NCI-H2171 (cell line): ENCODE measurements at places on chromosomes 4 and X.

DNA sequence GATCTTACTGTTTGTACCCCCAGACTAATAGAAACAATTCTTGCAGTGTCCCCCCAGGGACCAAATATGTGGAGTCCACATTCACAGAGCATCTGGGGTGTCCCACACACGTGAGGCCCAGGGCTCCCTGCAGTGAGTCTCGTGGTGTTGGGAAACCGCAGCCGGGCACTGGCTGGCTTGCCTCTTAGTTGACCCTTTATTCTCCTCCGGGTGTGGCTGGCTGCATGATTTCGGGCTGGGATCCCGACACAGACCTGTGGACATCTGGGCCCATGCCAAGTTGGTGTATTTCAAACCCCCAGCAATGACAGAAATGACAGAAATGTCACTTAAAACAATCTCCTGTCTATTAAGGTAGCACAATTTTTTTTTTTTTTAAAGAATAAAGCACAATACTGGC, 15.6 kb upstream of the CLDN24 start:
- no peak for DNase-seq

DNA sequence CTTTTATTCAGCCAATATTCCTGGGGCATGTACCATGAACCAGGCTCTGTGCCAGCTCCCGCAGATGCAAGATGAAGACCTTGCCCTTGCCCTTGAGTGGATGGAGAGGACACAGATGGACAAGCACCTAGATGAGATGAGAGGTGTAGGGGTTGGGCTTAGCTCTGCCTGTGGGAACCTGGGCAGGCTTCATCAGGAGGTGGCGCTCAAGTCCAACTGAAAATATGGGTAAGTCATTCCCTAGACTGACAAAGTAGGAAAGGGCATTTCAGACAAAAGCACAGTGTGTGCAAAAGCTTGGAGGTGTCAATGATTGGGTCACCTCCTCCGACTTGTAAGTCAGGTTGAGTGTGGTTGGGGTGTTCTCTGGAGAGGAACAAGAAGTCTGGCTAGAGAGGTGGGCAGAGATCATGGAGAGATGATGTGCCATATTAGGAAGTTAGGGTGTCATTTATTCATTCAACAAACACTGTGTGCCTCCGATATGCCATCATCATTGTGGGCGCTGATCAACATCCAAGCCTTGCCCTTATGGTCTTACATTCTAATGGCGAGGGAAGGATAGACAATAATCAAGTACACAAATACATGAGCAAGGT, 64.6 kb downstream of the ANAPC4 start:
- peak; percentile 6 for DNase-seq

- DNase-seq = no peak
Measured at GRCh38 chr4:148893095-148893494, 450.9 kb upstream of the NR3C2 start.

DNA sequence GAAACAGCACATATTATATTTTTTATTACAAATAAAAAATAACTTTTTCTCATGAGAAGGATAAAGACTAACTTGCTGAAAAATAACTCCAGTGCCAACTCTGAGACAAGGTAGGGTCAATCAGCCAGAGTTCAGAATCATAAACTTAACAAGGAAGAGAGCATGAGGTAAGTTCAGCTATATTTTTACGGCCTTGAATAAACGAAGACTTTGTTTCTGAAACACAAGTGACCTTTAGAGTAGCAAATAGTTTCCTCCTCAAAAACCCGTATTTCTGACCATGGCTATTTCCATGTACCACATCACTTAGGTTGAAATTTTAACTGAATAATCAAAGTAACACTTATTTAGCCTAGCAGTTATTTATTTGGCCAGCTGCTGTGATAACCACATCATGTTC, 45.5 kb downstream of the PRDM5 start:
- no peak for DNase-seq

DNA sequence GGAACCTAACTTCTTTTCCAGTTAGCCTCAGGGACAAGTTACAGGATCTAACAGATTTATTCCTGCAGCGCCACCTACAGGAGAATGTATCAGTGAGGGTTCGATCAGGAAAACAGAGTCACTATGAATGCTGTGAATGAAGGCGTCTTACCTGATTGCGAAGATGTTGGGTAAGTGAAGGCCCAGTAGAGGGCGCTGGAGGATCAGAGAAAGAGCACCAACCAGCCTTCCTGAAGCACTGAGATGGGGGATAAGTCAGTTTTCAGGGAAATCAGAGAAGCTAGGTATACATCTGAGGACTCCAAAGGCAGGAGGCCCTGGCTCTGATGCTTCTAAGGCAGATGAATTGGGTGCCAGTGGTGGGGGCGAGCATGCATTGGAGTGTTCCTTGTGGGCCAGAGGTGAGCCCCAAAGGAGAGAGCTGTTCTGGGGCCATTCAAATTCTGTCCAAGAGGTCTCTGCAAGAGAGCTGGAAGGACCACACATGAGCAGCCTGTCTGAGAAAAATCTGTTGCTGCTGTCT, 169.9 kb upstream of the AADAT start:
- peak; percentile 54 for DNase-seq

- DNase-seq = no peak
Measured at GRCh38 chrX:154607370-154607769, 11.7 kb downstream of the CTAG1B start.

GRCh38 chr4:76485450-76485849, 50.4 kb downstream of the SHROOM3 start:
- DNase-seq = no peak

- no peak for DNase-seq
Measured at GRCh38 chr4:184287697-184288255, 70.1 kb upstream of the ENPP6 start.

DNA sequence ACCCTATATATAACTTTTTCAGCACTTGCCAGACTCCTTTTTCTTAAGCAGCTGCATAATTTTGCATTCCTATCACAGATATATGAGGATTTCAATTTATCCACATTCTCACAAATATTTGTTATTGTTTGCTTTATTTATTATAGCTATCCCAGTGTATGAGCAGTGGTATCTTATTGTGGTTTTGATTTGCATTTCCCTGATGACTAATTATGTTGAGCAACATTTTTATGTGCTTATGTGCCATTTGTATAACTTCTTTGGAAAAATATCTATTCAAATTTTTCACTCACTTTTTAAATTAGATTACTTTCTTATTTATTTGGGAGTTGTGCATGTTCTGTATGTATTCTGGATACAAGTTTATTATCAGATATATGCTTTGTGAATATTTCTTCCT, 361.9 kb downstream of the KCTD8 start:
- DNase-seq = no peak

- DNase-seq = no peak
Measured at GRCh38 chrX:136747003-136747986, 33.4 kb downstream of the ARHGEF6 start.

DNA sequence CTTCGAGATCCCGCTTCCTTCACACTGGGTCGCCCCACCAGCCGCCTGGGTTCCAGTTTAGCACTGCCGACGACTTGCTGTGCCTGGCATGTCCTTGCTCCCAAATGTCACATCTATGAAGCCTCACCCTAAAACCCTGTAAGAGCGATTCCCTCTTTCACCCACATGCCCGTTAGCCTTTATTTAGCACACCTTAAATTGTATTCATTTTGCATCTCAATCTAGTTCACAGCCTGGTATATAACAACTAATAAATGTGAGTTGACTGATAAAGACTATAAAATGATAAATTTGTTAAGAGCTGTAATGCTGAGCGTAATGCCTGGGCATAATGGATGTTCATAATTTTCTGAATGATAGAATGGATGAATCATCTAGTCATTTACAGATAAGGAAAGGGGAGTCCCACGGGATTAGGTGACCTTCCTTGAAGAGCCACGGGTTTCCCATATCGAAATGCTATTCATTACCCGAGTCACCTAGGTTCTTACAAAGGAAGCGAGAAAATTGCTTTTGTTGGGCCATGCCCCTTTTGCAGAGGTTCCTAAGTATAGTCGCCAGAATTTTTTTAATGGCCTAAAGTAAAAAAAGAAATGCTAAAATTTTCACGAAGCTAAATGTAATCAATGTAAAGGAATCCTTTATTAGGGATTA, 1.1 kb upstream of the AP1S2 start:
- DNase-seq = no peak

DNA sequence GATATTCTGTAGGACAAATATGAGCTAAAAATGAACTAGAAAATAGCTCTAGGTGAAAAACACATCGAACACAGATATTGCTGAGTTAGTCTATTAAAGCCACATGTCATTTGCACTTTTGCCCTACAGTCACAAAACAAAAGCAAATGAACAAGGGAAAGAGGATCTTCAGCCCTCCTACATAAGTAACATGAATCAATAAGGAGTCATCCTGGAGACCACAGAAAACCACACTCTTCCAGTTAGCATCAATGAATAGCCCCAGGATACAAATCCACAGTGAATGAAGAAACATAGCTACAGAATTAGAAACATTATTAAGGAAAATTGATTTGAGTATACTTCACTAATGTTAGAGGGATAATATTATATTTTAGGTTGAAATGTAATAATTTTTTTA, 311.4 kb downstream of the MAPK10 start:
- no peak for DNase-seq

DNA sequence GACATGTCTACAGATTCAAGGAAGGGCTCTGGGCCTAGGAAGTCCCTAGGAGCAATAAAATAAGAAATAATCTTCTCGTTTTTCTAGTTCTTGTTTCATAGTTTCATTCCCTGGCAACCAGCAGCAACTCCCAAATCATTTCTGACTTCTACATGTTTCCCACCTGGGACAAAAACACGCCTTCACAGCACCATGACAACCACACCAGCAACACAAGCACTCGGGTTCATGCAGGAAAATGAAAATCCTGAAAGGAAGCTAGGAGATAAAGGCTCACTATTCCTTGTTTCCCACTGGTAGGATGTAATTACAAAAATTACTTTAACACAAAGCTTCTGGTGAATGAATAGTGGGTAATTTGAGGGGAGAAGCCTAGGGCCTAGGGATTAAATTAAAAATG, 158.9 kb downstream of the ADAMTS3 start:
- DNase-seq = no peak

- DNase-seq = peak; percentile 8
Measured at GRCh38 chrX:84320614-84321013, 132.6 kb upstream of the RPS6KA6 start.

- peak; percentile 51 for DNase-seq
Measured at GRCh38 chr4:98928131-98928504, 815 bp downstream of the EIF4E start.

GRCh38 chr4:41290479-41290878, 33.8 kb downstream of the UCHL1 start:
- no peak for DNase-seq

GRCh38 chrX:39507617-39508299, 590.0 kb downstream of the BCOR start:
- no peak for DNase-seq

GRCh38 chr4:83115000-83115399, 471 bp upstream of the PLAC8 start:
- no peak for DNase-seq

- peak; percentile 72 for DNase-seq
Measured at GRCh38 chr4:52106660-52107059, 55.6 kb downstream of the SPATA18 start.

GRCh38 chrX:12955882-12956703, 18.8 kb upstream of the TMSB4X start:
- no peak for DNase-seq

GRCh38 chr4:8201321-8201781, 2.3 kb downstream of the SH3TC1 start:
- no peak for DNase-seq
